Esophagus muscularis mucosa (tissue), 4 donors: ENCODE measurements at places on chromosomes 16 and 17. TPM values are rescaled to one million over a fixed set of nuclear protein-coding genes. Genes with fewer than 3 reads are reported as not detected.

- no peak for DNase-seq
These were observed 155.4 kb upstream of the TOM1L1 start for GRCh38 chr17:54745239-54745638.

DNA sequence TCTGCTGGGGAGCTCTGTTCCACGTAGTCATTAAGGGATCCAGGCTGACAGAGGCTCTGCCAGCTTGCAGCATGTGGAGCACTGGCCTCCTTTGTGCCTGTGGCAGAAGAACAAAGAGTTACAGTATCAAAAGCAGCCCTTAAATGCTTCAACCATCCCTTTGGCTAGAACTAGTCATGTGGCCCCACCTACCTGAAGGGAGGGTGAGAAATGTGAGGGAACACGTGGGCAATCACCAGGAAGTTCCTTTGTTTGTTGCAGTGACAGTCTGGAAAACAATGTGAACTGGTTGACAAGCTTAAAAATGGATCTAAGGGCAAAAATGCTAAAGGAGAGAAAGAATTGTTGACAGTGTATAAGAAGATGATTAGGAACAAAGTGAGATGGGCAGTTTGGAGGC lies 290.4 kb upstream of the HSBP1 start:
- no peak for DNase-seq

Gene SOCS1
- 6.0 TPM for total RNA-seq

Gene SLFN14
- not detected for total RNA-seq
